ENCODE measurements at places on chromosomes 16 and 17.

DNA sequence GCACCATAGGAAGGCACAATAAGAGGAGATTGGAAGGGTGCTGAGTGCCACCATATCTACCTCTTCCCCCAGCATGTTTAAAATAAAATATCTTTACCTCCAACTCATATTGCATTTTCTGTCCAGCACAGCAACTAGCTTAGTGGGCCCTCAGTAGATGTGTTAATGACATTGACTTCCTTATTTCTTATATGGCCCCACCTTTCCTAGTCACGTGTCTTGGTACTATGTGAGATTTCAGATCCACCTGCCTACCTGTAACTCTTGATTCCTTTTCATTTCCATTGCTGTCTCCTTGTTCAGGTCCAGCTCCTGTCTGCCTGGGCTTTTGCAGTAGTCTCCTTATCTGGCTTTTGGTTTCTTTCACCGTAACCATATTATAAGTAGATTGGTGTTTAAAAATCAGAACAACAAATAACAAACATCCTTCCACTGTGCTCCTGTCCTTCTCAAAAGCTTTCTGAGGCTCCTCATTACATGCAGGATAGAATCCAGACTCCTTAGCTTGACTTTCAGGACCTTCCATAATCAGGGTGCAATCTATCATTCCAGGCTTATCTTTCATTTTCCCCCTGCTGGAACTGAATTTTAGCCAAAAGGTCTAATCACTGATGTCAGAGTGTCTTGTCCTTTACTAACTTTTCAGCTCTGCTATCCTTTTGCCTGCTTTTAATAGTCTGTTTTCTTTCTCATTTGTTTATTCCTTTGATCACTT is 71.3 kb downstream of the FTO start:
- no peak for DNase-seq

DNA sequence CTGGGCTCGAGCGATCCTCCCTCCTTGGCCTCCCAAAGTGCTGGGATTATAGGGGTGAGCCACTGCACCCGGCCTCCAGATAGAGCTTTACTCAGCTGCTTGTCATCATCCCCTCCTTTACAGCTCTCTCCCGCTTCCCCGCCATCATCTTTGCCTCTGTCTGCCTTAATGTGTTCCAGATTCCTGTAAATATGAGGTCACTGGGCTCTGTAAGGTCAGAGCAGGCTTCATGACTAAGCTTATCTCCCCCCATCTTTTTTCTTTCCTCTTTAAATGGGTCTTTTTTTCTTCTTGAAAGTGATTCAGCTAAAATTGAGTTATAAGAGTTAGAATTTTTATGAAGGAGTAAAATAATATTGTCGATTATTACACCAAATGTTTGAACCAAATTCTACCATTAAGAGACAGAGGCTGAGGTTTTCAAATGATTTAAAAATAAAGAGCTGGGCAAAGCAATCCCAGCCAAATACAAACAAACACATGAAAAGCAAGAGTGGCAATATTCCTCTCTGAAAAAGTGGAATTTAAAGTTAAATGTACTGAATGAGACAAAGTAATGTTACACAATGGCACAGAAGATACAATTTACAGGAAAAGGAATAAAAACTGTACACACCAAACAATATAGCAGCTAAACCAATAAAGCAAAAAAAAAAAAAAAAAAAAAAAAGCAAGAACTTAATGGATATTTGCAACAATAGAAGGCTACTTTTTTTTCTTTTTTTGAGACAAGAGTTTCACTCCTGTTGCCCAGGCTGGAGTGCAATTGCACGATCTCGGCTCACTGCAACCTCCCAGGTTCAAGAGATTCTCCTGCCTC is 62.1 kb downstream of the CRISPLD2 start:
- no peak for DNase-seq

- no peak for DNase-seq
Observed at GRCh38 chr16:65667011-65667578, 545.2 kb upstream of the CDH11 start.

DNA sequence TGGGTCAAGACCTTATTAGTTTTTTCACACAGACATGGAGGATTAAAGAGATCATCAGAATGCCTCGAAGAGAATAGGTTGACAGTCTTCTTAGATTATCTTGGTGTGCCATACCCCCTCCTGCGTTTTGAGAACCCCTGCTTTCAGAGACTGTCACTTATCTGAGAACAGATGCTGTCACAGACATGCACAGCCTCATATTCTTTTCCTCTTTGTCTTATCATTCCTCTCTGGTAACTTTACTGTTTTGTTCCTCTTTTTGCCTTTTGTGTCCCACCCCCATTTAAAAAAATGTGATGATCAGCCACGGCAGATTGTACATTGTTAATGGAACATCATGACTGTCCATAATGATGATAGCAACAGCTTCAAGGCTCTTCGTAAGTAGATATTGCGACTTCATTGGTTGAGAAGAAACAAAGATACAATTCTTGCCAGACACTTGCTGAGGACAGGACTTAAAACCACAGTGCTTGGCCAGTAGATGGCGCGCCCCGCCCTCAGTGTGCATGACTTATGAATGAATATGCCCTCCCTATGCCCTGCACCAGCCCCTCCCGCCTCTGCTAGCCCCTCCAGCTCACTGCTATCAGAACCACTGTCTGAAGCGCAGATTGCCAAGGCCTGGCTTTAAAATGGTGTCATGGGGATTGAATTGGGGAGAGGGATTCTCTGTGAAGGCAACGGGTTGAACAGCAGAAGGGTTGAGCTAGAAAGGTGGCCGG is 2.6 kb upstream of the PITPNC1 start:
- peak; percentile 68 for DNase-seq

- no peak for DNase-seq
Observed at GRCh38 chr16:73285436-73286201, 237.7 kb upstream of the ZFHX3 start.

GRCh38 chr16:48542966-48543365 is 67.0 kb downstream of the N4BP1 start:
- DNase-seq = no peak

GRCh38 chr16:4938683-4939030 is 1.7 kb upstream of the PPL start:
- DNase-seq = no peak

- no peak for DNase-seq
Observed at GRCh38 chr17:17792551-17793377, 44.0 kb downstream of the SREBF1 start.

DNA sequence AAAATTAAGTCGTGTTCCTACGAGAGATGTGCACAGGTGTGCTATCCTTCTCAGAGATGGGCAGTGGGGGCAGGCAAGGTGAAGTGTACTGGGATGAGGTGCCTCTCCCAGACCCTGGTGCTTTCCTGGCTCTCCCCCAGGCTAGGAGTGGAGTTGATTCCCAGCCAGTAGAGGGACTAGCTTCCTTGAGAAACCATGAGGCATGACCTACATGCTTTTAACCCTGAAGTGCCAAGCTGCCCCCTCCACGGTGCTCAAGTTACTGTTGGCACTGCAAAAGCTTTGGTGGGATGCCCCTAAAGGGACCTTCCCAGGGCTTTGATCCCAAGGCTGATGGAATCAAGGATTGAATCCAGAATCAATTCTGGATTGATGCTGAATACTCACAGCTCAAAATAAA is 47.0 kb upstream of the SREBF1 start:
- DNase-seq = no peak

DNA sequence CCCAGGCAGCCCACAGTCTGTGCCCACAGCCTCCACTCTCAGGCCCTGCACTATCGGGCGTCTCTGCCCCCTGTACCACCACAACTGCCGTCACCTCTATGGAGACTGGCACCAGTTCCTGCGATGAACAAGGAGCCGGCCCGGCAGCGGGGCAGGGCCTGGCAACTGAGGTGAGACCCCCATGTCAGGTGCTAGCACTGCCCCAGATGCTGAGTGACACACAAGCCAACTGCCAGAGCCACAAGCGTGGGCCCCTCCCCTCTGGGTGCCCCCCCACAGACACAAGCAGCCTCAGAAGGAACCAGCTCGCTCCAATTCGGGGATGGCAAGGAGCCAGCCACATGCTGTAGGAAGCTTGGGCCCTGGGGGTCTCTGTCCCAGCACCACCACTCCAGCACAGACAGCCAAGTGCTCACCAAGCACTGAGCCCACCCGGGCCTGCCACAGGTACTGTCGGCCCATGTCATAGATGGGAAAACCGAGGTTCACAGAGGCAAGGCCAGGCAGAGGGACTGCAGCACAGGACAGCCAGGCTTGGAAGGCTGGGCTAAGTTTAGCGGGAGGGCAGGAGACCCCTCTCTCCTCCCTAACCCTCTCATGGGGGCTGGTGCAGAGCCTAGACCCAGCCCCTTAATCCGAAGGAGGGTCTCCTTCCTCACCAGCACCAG is 1.5 kb upstream of the PVALEF start:
- DNase-seq = no peak

DNA sequence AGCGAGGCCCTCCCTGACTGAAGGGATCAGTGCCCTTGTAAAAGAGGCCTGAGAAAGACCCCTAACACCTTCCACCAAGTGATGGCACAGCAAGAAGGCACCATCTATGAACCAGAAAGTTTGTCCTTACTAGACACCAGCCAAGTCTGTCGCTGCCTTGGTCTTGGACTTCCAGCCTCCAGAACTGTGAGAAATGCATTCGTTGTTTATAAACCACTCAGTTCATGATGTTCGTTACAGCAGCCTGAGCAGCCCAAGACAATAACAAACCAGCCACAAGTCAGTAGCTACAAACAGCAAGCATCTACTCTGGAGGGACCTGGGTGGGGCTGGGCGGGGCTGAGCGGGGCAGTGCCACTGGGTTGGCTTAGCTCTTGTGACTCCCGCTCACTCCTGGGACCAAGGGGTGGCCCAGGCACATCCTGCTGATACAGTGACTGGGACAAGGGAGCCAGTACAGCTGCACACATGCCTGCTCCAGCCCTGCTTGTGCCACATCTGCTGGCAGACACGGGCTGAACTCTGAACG is 234.9 kb downstream of the IRF8 start:
- DNase-seq = no peak

GRCh38 chr17:4898927-4899326 is 409 bp upstream of the C17orf107 start:
- no peak for DNase-seq

- no peak for DNase-seq
Observed at GRCh38 chr17:57539529-57540301, 205.4 kb downstream of the CCDC182 start.

GRCh38 chr16:2486645-2487516 is 12.0 kb downstream of the TBC1D24 start:
- DNase-seq = peak; percentile 82

DNA sequence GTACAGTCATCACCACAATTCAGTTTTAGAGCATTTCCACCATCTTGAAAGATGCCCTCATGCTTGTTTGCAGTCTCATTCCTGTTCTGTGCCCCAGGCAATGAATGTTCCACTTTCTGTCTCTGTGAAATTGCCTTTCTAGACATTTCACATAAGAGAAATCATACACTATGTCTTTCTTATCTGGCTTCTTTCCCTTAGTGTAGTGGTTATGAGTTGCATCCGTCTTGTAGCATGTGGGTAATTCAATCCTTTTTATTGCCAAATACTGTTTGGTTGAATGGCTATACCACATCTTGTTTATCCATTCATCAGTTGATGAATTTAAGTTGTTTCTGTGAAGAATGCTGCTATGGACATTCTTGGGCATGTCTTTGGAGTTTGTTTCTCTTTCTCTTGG is 132.5 kb upstream of the PLCG2 start:
- no peak for DNase-seq

GRCh38 chr16:7316281-7316888 is 16.3 kb upstream of the RBFOX1 start:
- DNase-seq = no peak

- no peak for DNase-seq
Observed at GRCh38 chr16:65414284-65414984, 292.6 kb upstream of the CDH11 start.

DNA sequence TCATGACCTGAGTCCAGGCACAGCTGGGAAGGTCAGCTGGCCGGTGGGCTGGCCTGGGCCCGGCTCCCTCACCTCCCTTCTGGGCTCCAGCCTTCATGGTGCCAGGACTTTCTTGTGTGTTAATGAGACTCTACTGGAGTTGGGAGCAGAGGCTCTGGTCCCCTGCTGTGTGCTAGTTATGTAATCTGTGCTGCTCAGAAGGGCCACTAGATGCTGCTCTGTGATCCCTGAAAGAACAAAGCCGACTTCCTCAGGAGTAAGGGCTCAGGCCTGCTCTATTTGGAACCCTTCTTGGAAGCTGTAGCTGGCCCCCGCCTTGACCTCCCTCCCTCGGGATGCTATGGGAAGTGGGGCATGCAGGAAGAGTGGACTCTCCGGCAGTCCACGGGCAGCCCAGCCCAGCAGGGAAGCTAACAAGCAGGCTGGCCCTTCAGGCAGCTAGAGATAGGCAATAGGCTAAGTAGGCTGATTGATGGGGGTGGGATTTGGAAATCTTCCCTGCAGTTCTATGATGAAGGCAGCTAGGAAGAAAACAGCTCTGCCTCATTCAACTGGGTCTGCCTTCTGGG is 3.3 kb upstream of the CDK5R1 start:
- DNase-seq = no peak

DNA sequence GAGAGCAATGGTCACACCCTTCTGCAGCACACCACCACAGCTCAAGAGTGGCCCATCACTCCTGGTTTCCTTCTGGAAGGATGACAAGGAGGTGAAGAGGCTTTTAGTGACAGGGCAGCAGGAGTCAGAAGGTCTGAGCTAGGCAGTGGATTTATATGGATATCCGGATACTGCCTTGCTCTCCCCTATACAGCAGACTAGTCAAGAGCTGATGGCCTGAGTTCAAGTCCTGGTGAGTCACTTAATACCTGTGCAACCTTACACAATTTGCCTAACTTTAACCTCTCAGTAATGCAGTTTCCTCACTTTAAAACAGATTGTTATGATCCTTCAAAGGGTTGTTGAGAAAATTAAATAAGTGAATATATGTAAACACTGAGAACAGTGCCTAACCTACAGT is 22.9 kb downstream of the MYO18A start:
- no peak for DNase-seq

DNA sequence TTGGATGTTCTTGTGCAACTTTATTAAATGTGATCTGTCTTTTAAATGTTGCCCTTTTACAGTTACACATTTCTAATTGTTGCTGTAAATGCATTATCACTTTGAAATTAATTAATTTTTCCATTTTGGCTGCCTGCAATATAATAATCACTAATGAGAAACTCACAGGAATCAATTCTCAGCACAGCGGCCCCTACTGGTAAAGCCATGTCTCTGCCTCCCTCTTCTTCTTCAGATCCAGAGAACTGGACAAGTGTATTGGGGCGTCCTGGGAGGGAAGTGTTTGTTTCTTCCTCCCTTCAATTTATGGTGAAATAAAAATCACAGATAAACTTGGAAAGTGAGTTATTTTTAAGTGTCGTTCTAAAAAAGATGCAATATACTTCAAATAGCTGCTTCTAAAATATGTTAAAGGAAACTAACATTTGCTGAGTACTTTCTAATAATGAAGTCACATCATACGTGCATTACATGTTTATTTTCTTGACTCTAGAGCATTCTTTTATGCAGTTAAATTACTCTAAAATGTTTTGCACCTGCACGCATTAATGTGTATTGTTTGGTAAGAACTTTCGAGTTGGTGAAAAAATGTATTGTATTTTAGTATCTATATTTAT is 338.0 kb downstream of the WWOX start:
- DNase-seq = peak; percentile 21
